Activated naive CD8-positive, alpha-beta T cell treated with anti-CD3 and anti-CD28 coated beads for 36 hours (primary cell): ENCODE measurements at places on chromosomes 5 and 9. TPM values are rescaled to one million over a fixed set of nuclear protein-coding genes. Genes with fewer than 3 reads are reported as not detected.

GRCh38 chr9:96519787-96520186 lies 69.8 kb downstream of the HABP4 start:
- H3K27me3 ChIP-seq, result no peaks in the 10 kb centered on the region
- no peak for DNase-seq
- H3K4me1 ChIP-seq, result peaks cover 13% of the 10 kb centered on the region

The SOX30 gene
- not detected for total RNA-seq

DNA sequence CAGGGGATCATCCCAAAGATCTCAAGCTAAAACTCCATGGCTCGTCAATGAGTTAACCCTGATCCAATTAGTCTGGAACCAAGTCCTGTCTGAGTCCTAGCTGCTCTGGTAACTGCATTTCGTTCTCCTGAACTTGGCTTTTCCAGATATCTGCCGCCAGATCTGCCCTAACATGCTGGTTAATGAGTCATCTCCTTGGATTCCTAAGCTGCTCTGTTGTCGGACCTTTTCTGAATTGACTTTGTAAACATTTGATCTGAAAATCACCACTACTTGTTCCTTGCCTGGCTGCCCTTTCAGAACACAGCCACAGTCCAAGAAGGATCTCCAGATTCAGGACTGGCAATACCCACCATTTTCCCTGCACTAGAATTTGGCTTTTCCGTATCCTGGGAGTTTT lies 473.0 kb downstream of the ZSWIM6 start:
- H3K36me3 ChIP-seq, result no peaks in the 10 kb centered on the region
- H3K4me1 ChIP-seq, result no peaks in the 10 kb centered on the region
- H3K27ac ChIP-seq, result no peak overlapping the region

The CLPTM1L gene
- total RNA-seq, result 91.6 TPM

DNA sequence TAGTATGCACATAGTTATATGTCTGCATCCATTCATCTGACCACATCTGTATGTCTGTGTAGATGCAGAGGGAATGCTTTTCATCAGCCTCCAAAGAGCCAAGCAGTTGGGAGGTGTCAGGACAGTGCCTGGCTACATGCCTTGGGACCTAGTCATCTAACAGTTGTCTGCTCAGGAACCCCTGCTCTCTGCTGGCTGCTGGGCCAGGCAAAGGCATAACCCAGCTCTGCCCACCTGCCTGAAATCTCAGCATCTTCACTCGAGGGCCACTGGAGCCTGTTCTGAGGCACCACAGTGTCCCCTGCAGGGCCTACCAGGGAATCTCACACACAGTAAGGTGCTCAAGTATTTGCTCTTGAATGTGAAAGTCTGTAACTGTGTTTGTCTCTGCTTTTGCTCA lies 3.7 kb downstream of the C9orf50 start:
- no peak overlapping the region for H3K27ac ChIP-seq
- peaks cover 23% of the 10 kb centered on the region for H3K27me3 ChIP-seq
- no peaks in the 10 kb centered on the region for H3K4me1 ChIP-seq
- H3K36me3 ChIP-seq, result no peaks in the 10 kb centered on the region
- no peak overlapping the region for H3K4me3 ChIP-seq

The ACTBL2 gene
- total RNA-seq, result not detected

GRCh38 chr9:35042081-35042604 lies 30.3 kb downstream of the VCP start:
- peaks cover 7% of the 10 kb centered on the region for H3K36me3 ChIP-seq
- no peak for DNase-seq
- H3K4me1 ChIP-seq, result no peaks in the 10 kb centered on the region
- H3K27ac ChIP-seq, result no peak overlapping the region
- H3K27me3 ChIP-seq, result no peaks in the 10 kb centered on the region

- peaks cover 14% of the 10 kb centered on the region for H3K4me1 ChIP-seq
- H3K36me3 ChIP-seq, result no peaks in the 10 kb centered on the region
- H3K27ac ChIP-seq, result no peak overlapping the region
- no peak for DNase-seq
- H3K27me3 ChIP-seq, result peaks cover 93% of the 10 kb centered on the region
These were observed 480 bp upstream of the PRDM12 start for GRCh38 chr9:130663977-130664250.

GRCh38 chr9:26675035-26675434 lies 217.6 kb downstream of the CAAP1 start:
- H3K4me3 ChIP-seq, result no peak overlapping the region
- DNase-seq, result no peak
- H3K27me3 ChIP-seq, result no peaks in the 10 kb centered on the region
- no peak overlapping the region for H3K27ac ChIP-seq
- no peaks in the 10 kb centered on the region for H3K36me3 ChIP-seq
- no peaks in the 10 kb centered on the region for H3K4me1 ChIP-seq
